Prostate gland (tissue), 2 donors: ENCODE measurements at places on chromosomes 4 and X. TPM values are rescaled to one million over a fixed set of nuclear protein-coding genes. Genes with fewer than 3 reads are reported as not detected.

The CASK gene
- 20.4 TPM for total RNA-seq

The PPP1R3F gene
- 24.9 TPM for total RNA-seq

The HAND2 gene
- total RNA-seq, result not detected

The PSAPL1 gene
- total RNA-seq, result 0.05 TPM

The GYPB gene
- total RNA-seq, result not detected

The GDI1 gene
- 52.9 TPM for total RNA-seq

The FRG2 gene
- total RNA-seq, result not detected

The FMR1NB gene
- total RNA-seq, result not detected

The NHSL2 gene
- 28.2 TPM for total RNA-seq

The NPY1R gene
- 1.4 TPM for total RNA-seq

The H2AZ1 gene
- 148 TPM for total RNA-seq
